Endodermal cell (in vitro differentiated cells): ENCODE measurements at places on chromosomes 1 and 21.

- DNase-seq, result peak; percentile 62
These were observed at the start of gene NLRP3 for GRCh38 chr1:247415423-247416361. Gene NLRP3, plus strand, starts transcription at chr1:247416173. Its CDS starts 2,628 bp downstream, at chr1:247418801.

DNA sequence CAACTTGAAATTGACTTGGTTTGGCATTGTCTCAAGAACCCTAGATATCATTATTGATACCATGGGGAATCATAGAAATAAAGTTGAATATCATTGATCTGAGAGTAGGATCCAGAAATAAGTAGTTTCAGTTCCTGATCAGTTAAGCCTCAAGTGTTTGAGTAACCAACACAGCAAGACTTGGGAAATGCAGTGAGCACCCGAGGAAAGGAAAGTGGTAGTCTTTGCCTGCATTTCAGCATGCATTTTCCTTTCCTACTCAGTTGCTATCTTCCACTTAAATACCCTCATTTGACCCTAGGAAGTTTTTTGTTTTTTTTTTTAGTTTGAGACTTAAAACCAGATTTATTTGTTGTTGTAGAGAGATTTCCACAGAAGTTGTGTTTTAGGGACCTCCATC, 18.9 kb downstream of the CLEC20A start:
- no peak for DNase-seq

DNA sequence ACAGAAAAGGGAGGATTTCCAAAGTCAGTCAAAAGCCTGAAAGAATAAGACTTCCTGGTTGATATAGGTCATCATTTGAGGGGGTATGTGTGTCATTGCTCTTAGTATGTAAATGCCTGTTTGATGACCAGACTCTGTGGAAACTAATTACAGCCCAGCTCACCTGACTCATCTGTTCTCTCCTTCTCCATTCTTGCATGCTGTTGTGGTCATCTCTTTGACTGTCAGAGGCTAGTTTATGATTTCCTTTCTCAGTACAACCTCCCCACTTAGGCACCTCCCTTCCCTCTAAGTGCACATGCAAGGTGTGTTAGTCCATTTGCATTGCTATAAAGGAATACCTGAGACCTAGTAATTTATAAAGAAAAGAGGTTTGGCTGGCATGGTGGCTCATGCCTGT, 2.4 kb upstream of the C1orf116 start:
- no peak for DNase-seq

GRCh38 chr1:187481581-187482148, 652.9 kb downstream of the PLA2G4A start:
- DNase-seq, result no peak

DNA sequence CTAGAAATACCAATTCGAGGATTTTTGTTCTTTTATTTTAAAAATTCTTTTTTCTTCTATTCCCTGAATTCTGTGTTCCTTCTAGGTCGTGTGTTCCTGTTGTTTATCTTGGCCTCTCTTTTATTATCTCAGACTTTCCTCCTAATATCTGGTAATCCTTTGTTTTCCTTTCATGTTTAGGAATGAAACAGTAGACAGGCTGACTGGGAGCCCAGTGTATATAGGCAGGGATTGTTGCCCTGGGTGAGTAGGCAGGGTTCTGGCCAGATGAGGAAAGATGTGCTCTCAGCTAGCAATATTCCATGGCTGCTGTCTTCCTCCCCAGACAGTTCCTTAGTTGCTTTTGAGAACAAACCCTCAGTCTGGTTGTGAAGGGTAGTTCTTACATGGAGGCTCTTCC, 161.8 kb upstream of the PDE4B start:
- DNase-seq, result no peak

GRCh38 chr1:202625416-202626360, 84.6 kb downstream of the SYT2 start:
- peak; percentile 91 for DNase-seq

- no peak for DNase-seq
These were observed 47.7 kb downstream of the IL23R start for GRCh38 chr1:67213948-67214347.

- no peak for DNase-seq
These were observed 382 bp downstream of the TRMT1L start for GRCh38 chr1:185156288-185156853.

- peak; percentile 92 for DNase-seq
These were observed 177.1 kb upstream of the RAB4A start for GRCh38 chr1:229093609-229094336.
